ENCODE measurements at places on chromosomes 1 and 21. TPM values are rescaled to one million over a fixed set of nuclear protein-coding genes. Genes with fewer than 3 reads are reported as not detected.

POU3F1 gene
- polyA plus RNA-seq: 0.08 TPM

TRAF3IP3 gene
- polyA plus RNA-seq: 189 TPM

TCHHL1 gene
- not detected for polyA plus RNA-seq

SPRR2A gene
- polyA plus RNA-seq: 0.30 TPM

RXRG gene
- 0.42 TPM for polyA plus RNA-seq

KCNE2 gene
- polyA plus RNA-seq: not detected

ASPM gene
- 3.1 TPM for polyA plus RNA-seq

PTGER3 gene
- 0.19 TPM for polyA plus RNA-seq

GNG5 gene
- polyA plus RNA-seq: 162 TPM

SPRR1A gene
- not detected for polyA plus RNA-seq

NBPF1 gene
- 2.9 TPM for polyA plus RNA-seq

TRIM45 gene
- 8.1 TPM for polyA plus RNA-seq

KLF17 gene
- polyA plus RNA-seq: not detected

UBE2U gene
- polyA plus RNA-seq: not detected

HES2 gene
- not detected for polyA plus RNA-seq

MX1 gene
- 32.8 TPM for polyA plus RNA-seq

VSIG8 gene
- 0.03 TPM for polyA plus RNA-seq

CD52 gene
- 3,726 TPM for polyA plus RNA-seq

RIMKLA gene
- 0.06 TPM for polyA plus RNA-seq

TPTE gene
- not detected for polyA plus RNA-seq

S100A7 gene
- not detected for polyA plus RNA-seq

RGS5 gene
- polyA plus RNA-seq: 10.0 TPM

All from spleen (tissue), 13 donors.